ENCODE measurements at places on chromosomes 2 and 18.

- H3K36me3 ChIP-seq = peaks cover 10% of the 10 kb centered on the region
- H3K4me1 ChIP-seq = peaks cover 98% of the 10 kb centered on the region
- peak; percentile 76 for DNase-seq
- H3K4me3 ChIP-seq = peak overlapping the region; percentile 57
- peaks cover 11% of the 10 kb centered on the region for H3K27me3 ChIP-seq
- H3K27ac ChIP-seq = peak overlapping the region; percentile 88
Measured at GRCh38 chr2:136134126-136134525, 16.2 kb upstream of the CXCR4 start.

GRCh38 chr2:220293966-220294365, 666.5 kb downstream of the SLC4A3 start:
- H3K36me3 ChIP-seq = no peaks in the 10 kb centered on the region
- no peak overlapping the region for H3K27ac ChIP-seq
- H3K27me3 ChIP-seq = no peaks in the 10 kb centered on the region
- H3K4me1 ChIP-seq = no peaks in the 10 kb centered on the region

DNA sequence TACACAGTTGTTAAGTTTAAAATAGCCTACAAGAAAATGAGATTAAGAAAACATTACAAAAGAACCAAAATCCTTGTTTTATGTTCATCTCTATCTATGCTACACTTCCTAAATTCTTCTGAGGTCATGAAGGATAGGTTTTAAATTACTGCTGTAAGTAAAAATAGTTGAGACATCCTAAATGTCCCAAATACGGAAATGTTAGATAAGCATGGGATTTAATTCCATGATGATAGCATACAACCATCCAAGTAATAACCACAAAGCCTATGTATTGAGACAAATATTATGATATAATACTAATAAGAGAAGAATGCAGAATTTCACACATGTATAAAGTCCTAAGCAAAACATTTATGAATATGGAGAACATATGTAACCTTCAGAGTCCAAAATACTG, 34.1 kb downstream of the PIEZO2 start:
- no peaks in the 10 kb centered on the region for H3K27me3 ChIP-seq
- no peak overlapping the region for H3K27ac ChIP-seq
- H3K36me3 ChIP-seq = no peaks in the 10 kb centered on the region
- DNase-seq = no peak
- no peak overlapping the region for H3K4me3 ChIP-seq

DNA sequence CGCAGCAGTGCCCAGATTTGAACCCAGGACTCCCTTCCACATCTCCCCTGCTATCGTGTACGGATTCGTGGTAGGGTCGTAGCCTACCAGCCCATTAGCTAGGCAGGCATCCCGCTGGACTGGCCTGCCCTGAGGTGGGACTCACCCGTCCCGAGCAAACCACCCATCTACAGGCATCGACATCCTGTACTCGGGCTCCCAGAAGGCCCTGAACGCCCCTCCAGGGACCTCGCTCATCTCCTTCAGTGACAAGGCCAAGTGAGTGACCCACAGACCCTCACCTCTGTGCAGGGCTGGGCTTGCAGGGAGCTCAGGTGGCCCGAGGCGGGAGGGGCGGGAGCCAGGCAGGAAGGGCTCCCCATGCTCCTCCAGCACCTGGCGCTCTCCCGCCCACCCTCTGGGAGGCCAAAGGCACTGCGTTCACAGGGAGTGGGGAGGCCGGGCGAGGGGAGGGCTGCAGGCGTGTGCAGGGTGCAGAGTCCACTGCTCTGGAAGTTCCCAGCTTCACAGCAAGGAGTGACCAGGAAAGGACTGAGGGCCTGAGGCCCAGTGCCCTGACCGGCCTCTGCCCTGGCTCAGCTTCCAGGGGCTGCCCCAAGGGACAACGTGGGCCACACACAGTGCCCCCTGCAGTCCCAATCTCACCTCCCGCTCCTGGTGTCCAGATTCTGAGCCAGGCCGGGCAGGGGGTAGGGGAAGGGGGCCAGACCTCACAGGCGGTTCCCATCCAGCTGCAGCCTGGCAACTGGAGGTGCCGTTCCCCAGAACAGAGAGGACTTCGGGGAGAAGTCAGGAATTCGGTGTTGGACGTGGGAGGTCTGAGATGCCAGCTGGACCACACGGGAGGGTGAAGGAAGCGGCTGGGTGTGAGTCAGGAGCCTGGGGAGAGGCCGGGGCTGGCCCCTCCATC, 5.4 kb downstream of the AGXT start:
- no peak overlapping the region for H3K4me3 ChIP-seq
- no peak for DNase-seq
- H3K27me3 ChIP-seq = no peaks in the 10 kb centered on the region
- no peaks in the 10 kb centered on the region for H3K36me3 ChIP-seq

- peaks cover 12% of the 10 kb centered on the region for H3K27me3 ChIP-seq
- H3K36me3 ChIP-seq = no peaks in the 10 kb centered on the region
- no peak for DNase-seq
- H3K4me1 ChIP-seq = no peaks in the 10 kb centered on the region
- H3K27ac ChIP-seq = no peak overlapping the region
- H3K4me3 ChIP-seq = no peak overlapping the region
Measured at GRCh38 chr2:200604571-200605255, 18.9 kb downstream of the AOX1 start.

DNA sequence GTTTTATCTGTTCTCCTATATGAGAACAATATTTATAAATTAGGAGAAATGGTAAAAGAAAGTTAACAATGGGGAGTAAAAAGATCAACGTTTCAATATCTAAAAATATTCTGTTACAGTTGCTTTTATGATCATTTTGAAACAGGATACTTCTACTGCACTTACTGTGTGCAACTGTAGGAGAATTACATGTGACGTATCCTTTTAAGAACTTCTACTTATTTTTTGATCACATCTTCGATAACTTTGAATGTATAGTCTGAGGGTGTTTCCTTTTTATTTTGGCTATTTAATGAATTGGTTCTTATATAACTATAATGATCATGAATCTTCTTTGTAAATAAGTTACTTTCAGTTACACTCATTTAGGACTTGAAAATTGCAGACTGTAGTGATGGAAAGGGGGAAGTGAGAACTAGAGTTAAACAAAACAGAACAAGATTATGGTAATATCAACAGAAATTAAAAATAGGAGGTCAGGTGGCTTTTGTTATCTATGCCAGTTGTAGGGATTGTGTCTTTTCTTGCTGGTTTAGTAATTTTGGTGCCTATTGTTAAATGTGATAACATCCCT, 109.9 kb downstream of the MSTN start:
- H3K27me3 ChIP-seq = no peaks in the 10 kb centered on the region
- no peak overlapping the region for H3K27ac ChIP-seq
- H3K36me3 ChIP-seq = no peaks in the 10 kb centered on the region

GRCh38 chr2:190922376-190922775, 41.8 kb downstream of the GLS start:
- H3K27ac ChIP-seq = no peak overlapping the region
- no peaks in the 10 kb centered on the region for H3K27me3 ChIP-seq
- peaks cover 61% of the 10 kb centered on the region for H3K36me3 ChIP-seq
- no peak for DNase-seq

DNA sequence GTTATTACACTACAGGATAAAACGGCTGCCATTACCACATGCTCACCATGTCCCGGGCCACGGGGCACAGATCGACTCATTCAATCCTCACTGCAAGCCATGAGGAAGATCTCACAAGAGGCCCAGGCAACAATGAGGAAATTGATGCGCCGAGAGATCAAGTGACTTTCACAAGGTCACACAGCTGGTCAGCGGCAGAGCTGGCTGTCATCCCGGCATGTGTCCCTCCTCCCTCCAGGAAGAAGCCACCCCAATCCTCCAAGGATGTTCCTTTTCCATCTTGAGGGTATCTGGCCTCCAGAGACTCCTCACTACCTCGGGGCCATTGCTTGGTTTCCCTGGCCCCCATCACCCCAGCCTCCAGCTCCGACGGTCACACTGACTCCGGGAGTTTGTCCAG, 65.3 kb upstream of the GLI2 start:
- no peak overlapping the region for H3K4me3 ChIP-seq
- no peak overlapping the region for H3K27ac ChIP-seq
- DNase-seq = no peak
- no peaks in the 10 kb centered on the region for H3K4me1 ChIP-seq

DNA sequence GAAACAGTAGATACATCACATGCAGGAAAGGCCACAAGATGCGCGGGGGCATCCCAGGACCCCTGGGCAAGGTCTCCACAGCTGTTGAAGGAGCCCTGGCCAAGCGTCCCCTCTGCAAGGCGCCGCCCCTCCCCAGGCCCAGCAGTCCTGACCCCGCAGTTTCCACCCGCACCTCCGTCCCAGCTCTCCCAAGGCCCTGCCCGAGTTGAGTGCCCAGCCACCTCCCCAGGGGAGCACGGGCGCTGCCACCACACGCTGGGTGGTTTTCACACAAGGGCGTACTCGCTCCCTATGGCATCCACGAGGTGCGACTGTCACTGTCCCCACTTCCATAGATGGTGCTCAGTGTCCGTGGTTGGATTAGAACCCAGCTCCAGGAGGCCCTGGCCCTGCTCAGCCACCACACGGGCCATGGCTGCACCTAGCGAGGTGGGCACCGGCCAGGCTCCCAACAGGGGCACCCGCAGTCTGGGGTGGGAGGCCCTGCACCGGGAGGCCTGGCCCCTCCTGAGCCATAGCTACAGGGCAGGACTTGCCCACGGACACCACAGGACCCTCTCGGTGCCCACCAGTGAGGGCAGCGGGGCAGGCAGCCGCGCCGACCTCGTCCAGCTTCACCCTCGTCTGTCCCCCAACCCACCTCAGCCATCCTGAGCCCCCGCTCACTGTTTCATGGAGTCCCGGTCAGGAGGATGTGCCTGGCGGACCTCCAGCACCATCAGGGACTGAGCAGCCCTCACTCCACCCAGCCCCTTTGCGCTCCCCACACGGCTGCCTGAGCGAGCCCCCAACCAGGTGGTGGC, 36.0 kb downstream of the KIF1A start:
- no peaks in the 10 kb centered on the region for H3K4me1 ChIP-seq
- H3K4me3 ChIP-seq = no peak overlapping the region
- H3K27me3 ChIP-seq = no peaks in the 10 kb centered on the region
- H3K27ac ChIP-seq = no peak overlapping the region
- no peak for DNase-seq

DNA sequence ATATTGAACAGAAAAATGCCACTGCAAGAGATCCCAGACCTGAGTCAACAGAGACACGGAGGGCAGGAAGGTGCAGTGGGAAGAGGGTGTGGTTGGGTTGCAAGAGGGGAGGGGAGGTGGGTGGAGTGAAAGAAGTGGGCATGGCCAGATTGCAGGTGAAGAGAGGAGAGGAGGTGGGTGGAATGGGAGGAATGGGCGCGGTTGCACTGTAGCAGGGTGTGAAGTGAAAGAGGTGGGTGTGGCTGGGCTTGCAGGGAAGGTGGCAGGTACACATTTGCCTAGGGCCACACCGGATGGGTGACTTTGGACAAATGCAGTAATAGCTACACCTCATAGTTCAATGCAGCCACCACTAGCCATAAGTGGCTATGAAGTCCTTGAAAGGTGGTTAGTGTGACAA, 71.1 kb downstream of the DOCK10 start:
- no peak for DNase-seq
- H3K4me3 ChIP-seq = no peak overlapping the region
- H3K27ac ChIP-seq = no peak overlapping the region
- peaks cover 40% of the 10 kb centered on the region for H3K36me3 ChIP-seq
- peaks cover 72% of the 10 kb centered on the region for H3K4me1 ChIP-seq

- H3K4me3 ChIP-seq = no peak overlapping the region
- H3K4me1 ChIP-seq = no peaks in the 10 kb centered on the region
- H3K27ac ChIP-seq = no peak overlapping the region
- no peak for DNase-seq
- no peaks in the 10 kb centered on the region for H3K36me3 ChIP-seq
Measured at GRCh38 chr2:50658883-50659282, 373.0 kb downstream of the NRXN1 start.

GRCh38 chr2:160351956-160352355, 141.7 kb downstream of the RBMS1 start:
- H3K27me3 ChIP-seq = no peaks in the 10 kb centered on the region
- no peak for DNase-seq
- peaks cover 33% of the 10 kb centered on the region for H3K4me1 ChIP-seq
- no peak overlapping the region for H3K4me3 ChIP-seq
- H3K36me3 ChIP-seq = peaks cover 23% of the 10 kb centered on the region
- H3K27ac ChIP-seq = no peak overlapping the region

DNA sequence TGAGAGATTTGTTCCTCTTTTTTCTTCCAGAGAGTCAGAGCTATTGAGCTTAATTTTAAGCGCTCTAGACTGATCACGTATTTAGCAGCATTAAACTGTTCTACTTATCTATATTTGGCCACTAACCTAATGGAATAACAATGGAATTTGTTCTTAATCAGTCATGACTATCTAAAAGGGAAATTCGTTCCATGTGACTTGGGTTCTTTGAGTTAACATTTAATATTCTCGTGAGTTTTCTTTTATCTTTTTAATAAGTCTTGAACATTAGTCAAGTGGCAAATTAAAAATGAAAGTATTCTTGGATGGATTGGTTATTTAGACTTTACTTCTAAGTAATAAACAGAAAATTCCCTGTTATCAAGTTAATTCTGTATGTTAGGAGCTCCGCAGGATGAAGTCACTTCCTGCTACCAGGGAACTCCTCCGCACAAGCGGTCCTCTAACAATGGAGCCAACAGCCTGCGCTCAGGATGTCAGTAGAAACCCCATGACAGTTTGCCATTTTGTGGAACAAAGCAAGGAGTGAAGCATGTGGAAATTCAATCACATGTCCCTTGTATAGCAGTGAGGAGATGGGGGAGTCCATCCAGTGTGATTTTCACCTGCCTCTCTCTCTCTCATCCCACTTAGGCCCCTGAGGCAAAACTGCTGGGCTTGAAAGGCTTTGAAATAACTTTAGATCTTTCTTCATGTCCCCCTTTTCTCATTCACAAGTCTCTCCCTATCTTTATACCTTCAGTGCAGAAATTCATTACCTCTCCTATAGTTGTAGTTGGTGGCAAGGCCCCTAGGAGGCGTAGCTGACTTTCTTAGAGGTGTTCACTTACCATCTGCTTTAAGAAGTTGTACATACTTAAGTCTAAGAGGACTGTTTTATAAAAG, 138.1 kb downstream of the WDR7 start:
- no peaks in the 10 kb centered on the region for H3K4me1 ChIP-seq
- no peaks in the 10 kb centered on the region for H3K27me3 ChIP-seq
- no peak overlapping the region for H3K27ac ChIP-seq

GRCh38 chr2:9439536-9439935, 16.1 kb downstream of the CPSF3 start:
- no peak overlapping the region for H3K4me3 ChIP-seq
- DNase-seq = no peak
- H3K27me3 ChIP-seq = no peaks in the 10 kb centered on the region
- H3K36me3 ChIP-seq = peaks cover 56% of the 10 kb centered on the region
- no peaks in the 10 kb centered on the region for H3K4me1 ChIP-seq

DNA sequence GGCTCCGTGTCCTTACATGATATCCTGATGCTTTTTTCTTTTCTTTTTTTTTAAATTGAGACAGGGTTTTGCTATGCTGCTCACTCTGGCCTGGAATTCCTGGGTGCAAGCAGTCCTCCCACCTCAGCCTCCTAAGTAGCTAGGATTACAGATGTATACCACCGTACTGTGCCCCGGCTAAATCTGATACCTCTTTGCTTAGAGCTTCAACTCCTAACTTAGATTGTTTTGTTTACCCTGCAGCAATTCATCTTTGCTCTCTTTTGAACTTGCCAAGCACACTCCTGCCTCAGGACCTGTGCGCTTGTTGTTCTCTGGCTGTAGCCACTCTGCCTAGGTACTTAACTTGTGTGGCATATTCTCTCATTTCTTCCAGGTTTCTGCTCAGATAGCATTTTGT, 24.5 kb downstream of the RAB10 start:
- no peak for DNase-seq
- no peak overlapping the region for H3K27ac ChIP-seq
- H3K4me1 ChIP-seq = peaks cover 12% of the 10 kb centered on the region
- peaks cover 14% of the 10 kb centered on the region for H3K36me3 ChIP-seq
- H3K27me3 ChIP-seq = no peaks in the 10 kb centered on the region
